NCI-H2029 treated with DMSO at 0.1 percent for 48 hours (cell line): ENCODE measurements at places on chromosomes 2 and 18.

GRCh38 chr2:27298391-27299080, 9.7 kb downstream of the UCN start:
- peak; percentile 29 for DNase-seq

DNA sequence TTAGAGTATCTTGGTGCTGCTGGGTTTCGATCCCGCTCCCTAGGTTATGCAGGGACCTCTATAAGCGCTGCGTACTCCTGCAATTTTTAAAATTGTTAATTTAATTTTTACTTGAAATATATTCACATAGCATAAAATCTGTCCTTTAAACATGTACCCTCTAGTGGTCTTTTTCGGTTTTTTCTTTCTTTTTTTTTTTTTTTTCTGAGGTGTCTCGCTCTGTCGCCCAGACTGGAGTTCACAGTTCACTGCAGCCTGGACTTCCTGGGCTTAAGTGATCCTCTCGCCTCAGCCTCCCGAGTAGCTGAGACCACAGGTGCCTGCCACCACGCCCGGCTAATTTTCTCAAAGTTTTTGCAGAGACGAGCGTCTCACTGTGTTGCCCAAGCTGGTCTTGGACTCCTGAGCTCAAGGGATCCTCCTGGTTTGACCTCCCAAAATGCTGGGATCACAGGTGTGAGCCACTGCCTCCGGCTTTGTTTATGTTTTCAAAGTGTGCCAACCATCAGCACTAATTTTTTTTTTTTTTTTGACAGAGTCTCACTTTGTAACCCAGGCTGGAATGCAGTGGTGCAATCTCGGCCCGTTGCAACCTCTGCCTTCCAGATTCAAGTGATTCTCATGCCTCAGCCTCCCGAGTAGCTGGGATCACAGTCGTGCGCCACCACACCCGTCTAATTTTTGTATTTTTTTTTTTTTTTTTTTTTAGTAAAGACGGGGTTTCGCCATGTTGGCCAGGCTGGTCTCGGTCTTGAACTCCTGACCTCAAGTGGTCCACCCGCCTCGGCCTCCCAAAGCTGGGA, 585 bp upstream of the MOB1A start:
- no peak for DNase-seq

- no peak for DNase-seq
Measured at GRCh38 chr2:232900811-232901735, 31.0 kb downstream of the SNORC start.

DNA sequence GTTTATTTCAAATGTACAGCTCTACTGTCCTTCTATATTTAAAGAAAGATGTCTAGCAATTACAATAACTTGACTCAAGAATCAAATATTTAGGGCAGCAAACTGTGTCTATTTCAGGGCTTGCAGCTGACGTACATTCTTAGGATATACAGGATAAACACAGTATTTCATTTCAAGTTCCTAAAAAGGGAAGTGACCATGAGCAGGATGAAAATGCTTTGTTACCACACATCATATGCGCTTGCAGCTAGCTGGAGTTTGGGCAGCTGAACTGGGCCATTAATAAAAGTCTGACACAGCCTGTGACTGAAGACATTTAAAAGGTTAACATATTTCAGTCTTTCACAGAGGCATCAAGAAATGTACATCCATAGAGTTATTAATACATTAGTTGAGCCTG, 264.6 kb upstream of the TRIB2 start:
- DNase-seq = no peak

- no peak for DNase-seq
Measured at GRCh38 chr2:224570328-224570993, 14.7 kb downstream of the CUL3 start.

GRCh38 chr2:164386231-164386630, 235.1 kb downstream of the GRB14 start:
- DNase-seq = no peak

DNA sequence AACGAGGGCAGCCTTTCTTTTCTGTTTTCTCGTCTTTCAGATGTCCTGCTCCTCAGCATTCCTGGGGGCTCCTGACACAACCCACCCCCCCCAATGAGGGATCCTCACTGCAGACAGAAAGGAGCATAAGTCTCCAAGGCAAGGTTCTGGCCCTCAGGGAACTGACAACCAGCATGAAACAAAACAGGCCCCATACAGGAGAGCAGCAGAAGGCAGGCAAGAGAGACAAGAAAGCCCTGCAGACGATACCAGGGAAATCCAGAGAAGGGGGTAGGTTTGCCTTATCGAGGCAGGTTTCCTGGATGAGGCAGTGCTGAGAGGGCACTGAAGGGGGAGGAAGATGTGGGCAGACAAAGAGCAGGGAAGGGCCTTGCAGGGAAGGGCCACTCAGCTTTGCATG, 103.9 kb upstream of the EPAS1 start:
- DNase-seq = no peak

GRCh38 chr2:46306330-46306751, 9.1 kb downstream of the EPAS1 start:
- DNase-seq = peak; percentile 94

DNA sequence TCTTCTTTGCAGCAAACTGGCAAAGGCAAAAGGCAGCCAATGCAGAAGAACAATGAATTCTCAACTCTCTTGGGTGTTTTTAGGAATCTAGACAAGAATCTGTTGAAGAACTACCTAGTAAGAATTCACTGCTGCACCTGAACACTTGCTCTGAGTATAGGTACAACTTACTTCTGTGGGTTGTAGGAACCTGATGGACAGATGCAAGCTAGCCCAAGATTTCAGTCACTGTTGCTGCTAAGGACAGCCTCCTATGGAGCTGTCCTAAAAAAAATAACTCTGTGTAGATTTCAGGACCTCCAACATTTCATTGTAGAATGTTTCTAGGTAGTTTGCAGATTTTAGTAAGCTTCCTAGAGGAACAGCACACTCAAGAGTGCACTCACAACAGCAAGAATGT, 363.5 kb downstream of the CBLN2 start:
- DNase-seq = no peak

GRCh38 chr2:28668880-28669279, 82.8 kb upstream of the PPP1CB start:
- DNase-seq = no peak

- DNase-seq = no peak
Measured at GRCh38 chr18:58339890-58340289, 289.0 kb downstream of the ALPK2 start.

GRCh38 chr2:233386382-233387041, 32.2 kb downstream of the DGKD start:
- no peak for DNase-seq

DNA sequence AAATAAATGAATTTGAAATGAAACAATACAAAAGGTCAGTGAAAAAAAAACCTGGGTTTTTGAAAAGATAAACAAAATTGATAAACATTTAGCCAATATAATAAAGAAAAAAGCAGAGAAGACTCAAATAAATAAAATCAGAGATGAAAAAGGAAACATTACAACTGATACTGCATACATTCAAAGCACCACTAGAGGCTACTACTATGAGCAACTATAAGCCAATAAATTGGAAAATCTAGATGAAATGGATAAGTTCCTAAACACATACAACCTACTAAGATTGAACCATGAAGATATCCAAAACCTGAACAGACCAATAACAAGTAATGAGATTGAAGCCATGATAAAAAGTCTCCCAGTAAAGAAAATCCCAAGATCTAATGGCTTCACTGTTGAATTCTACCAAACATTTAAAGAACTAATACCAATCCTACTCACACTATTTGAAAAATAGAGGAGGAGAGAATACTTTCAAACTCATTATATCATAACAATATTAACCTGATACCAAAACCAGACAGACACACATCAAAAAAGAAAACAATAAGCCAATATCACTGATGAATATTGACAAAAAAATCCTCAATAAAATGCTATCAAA, 80.8 kb upstream of the CERS6 start:
- no peak for DNase-seq

DNA sequence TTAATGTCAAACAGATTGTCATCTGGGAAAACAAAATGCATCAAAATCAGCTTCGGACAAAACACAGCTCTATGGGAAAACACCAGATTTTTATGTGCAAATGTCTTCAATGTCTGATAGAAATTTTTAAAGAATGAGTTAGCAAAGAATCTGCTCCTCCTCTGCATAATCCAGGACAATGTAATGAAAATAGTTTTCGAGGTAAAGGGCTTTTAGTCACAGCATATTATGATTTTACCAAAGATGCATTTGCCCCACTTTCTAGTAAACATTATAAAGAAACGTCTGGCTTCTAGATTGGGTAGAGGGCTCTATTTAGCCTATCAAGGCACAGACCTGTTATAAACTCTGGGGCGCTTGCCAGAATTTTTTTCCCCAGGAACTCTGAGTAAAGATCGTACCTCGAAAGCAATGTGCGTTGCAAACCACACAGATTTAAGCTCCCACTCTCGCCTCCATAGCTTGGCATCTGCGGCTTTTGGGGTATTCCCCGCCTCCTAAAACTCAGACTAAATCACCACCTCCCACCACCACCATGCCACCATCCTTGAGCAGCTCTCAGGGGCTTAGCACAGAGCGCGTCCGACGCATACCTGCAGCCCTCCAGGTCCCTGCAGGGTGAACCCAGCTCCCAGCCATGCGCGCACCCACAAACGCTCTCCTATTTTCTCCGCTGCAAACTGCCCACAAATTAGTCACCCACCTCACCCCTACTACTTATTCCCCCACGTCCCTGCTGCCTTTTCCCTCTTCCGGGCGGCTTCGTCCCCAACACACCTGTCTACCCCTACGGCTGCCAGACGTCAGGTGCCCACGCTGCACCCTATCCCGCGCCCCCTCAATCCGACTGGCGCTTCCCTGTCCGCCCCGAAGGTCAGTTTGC, 829 bp downstream of the ACVR1C start:
- DNase-seq = no peak

DNA sequence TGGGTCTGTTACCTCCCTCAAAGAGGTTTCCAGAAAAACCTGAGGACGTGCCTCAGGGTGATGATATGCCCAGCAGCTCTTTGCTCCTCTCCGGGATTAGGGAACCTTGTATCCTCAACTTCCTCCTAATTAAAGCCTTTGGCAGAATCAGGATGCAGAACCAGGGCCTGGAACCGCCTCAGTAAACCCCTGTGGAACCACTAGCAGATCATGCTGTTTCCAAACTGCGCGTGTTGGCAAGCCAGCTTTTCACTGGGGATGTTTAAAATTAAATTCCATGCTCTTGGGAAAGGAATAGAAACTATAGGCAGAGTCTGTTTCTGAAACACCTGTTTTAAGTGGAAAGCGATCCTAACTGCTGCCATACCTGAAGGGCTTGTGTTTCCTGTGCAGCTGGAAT, 26.4 kb downstream of the CRIM1 start:
- no peak for DNase-seq

- no peak for DNase-seq
Measured at GRCh38 chr2:133951209-133951608, 302.7 kb upstream of the MGAT5 start.
